ENCODE measurements at places on chromosomes 2 and 18.

DNA sequence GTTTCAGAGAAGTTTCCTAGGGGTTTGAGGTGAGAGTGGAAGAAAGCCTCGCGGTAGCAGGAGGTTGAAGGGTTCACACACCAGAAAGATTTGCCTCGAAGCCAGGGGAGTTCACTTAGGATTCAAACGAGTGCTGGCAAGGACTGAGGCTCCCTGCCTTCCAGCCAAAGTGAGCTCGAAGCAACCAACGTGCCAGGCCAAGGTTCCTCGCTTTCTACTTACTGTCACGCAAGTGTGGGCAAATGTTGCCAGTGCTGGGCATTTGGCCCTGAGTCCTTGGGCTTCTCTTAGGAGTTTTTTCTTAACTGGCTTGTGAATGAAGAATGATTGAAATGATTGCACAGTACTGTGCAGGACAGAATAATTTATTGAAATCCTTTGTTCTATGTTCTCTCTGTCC lies 53.6 kb downstream of the TMEM178A start:
- no peak for DNase-seq

DNA sequence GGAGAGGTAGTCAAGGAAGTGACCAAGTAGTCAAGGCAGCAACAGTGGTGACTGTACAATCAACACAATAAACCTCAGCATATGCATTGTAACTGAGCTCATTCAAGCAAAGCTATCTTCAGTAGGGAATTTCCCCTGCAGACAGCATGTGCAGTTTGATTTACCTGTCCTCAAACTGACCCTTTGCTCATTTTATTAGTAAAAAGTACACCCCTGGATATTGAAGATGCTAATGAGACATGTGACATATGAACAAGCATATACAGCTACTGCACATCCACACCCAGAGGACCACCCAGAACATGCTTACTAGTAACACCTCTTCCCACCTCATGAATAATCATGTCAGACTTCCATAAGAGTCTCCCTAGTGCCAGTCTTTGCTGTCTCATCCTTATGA lies 15.4 kb downstream of the C2orf81 start:
- no peak for DNase-seq

DNA sequence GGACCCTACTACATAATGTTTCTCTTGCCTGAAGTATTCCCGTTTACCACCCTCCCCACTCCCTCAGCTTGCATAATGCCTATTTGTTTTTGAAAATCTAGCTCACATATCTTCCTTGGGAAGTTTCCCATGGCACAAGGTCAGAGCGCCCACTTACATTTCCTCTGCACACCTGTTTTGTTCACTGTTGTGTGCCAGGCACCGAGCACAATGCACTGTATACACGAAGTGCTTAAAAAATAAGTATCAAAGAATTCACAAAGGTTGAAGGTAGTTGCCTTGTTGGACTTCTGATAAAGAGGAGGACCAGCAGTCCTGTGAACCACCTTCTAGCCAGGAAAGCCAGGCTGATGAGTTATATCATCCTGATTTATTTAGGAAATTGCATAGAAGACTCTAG lies 16.8 kb upstream of the RHOB start:
- no peak for DNase-seq

GRCh38 chr2:237532160-237532559 lies 34.2 kb upstream of the PRLH start:
- DNase-seq, result no peak

GRCh38 chr2:128868686-128869551 lies 550.3 kb upstream of the HS6ST1 start:
- no peak for DNase-seq

DNA sequence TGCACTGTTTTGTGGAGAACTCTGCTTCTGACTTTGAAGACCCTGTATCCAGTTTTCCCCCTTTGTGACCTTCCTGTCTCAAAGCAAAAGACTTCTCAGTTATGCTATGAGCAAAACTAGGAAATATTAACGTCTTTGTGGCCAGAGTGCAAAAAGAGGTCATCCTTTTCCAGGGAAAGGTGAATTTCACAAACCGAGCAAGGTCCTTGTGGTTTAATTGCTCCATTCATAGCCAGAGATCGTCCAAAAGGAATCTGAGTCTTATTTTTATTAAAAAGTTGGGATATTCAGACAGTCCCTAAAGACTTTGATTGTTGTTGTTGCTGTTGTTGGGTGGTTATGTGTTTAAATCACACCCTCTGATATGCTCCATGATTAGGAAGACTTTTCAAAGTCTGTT lies 77.4 kb downstream of the NAB1 start:
- no peak for DNase-seq

DNA sequence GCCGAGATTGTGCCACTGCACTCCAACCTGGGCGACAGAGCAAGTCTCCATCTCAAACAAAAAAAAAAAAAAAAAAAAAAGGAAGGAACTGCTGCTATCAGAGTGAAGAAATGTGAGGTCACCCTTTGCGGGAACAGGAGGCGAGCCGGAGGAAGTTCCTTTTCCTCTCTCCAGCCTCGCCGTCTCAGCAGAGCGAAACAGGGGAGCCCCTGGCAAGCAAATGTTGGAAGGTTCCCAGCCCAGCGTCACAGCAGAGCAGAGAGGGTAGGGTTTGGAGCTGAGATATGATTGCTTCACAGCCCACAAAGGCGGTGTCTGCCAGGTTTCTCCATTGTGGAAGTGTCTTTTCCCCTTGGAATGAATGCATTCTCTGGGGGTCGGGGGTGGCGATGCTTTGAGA lies 28.5 kb downstream of the SLC20A1 start:
- DNase-seq, result no peak

- no peak for DNase-seq
Observed at GRCh38 chr2:191679818-191680600, 2.1 kb downstream of the NABP1 start.

GRCh38 chr18:68757126-68757525 lies 40.8 kb upstream of the CCDC102B start:
- DNase-seq, result no peak

- peak; percentile 60 for DNase-seq
Observed at GRCh38 chr2:136448432-136448831, 316.9 kb upstream of the THSD7B start.

- no peak for DNase-seq
Observed at GRCh38 chr2:146544701-146545100, 1300.1 kb upstream of the ACVR2A start.

- no peak for DNase-seq
Observed at GRCh38 chr18:48780201-48780912, 170.4 kb downstream of the SMAD7 start.

- DNase-seq, result no peak
Observed at GRCh38 chr18:26689226-26689879, 141.0 kb upstream of the KCTD1 start.

- DNase-seq, result no peak
Observed at GRCh38 chr2:9779596-9780264, 63.5 kb upstream of the TAF1B start.

DNA sequence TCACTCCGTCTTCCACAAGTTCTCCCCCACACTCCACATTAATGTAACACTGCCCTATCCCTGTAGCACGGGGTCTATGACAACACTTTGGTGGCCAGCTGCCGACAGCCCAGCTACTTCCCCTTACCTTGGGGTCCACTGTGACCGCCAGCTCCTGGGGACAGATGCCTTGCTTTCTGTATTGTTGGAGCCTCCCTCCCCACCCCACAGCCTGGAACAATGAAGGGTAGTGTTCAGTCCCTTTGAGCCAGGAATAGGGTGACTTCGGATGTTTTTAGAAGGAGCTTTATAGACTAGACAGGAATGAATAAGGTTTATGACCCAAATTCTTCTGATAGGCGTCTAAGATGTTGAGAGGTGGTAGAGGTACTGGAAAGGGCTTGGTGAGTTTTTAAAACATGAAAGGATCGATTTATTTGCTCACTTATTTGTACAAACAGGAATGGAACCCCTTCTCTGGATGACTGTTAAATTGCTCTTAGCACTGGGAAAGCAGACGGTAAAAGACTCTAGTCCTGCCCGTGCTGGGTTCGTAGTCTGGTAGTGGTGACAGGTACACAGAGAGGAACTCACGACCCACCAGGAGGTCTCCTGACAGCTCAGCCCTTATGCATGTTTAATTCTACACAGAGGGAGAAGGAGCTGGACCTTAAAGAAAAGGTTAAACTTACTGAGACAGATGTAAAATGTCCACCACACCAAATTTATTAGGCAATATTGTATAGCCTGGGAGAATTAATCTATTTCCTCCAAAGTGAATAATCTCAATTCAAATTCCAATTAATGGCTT lies 90.9 kb downstream of the MYCN start:
- DNase-seq, result peak; percentile 60
